ENCODE measurements at places on chromosomes 6 and 20. TPM values are rescaled to one million over a fixed set of nuclear protein-coding genes. Genes with fewer than 3 reads are reported as not detected.

DNA sequence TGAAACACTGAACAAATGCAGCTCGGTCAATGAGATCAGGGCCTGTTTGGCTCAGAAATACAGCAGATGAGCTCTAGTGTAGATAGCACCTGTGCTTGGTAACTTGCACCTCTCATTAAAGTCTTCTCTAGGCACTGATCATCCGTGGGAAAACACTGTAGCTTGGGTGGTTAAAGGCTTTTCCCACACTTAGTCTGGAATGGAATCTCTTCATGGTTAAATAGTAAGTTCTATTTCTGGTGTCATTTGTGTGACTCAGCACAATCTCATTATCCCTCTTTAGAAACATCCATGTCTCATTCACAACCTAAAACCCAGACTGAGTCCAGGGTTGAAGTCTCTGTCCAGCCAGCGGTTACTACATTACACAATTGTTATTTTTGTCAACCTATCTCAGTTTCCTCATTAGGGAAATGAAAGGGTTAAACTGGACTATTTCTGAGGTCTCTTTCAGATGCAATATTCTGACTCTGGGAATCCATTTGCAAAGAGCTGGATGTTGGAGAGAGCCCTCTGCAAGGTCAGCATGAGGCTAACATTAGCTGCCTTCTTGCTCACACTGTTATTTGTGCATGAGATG is 125.0 kb downstream of the ZDHHC14 start:
- H3K36me3 ChIP-seq, result peaks cover 5% of the 10 kb centered on the region
- DNase-seq, result no peak
- H3K27ac ChIP-seq, result no peak overlapping the region

GRCh38 chr6:5459346-5459745 is 198.0 kb downstream of the FARS2 start:
- H3K4me1 ChIP-seq, result no peaks in the 10 kb centered on the region
- H3K36me3 ChIP-seq, result no peaks in the 10 kb centered on the region
- no peak overlapping the region for H3K4me3 ChIP-seq
- DNase-seq, result no peak
- no peak overlapping the region for H3K27ac ChIP-seq

GRCh38 chr20:51577432-51578144 is 35.1 kb upstream of the NFATC2 start:
- H3K4me1 ChIP-seq, result no peaks in the 10 kb centered on the region
- no peaks in the 10 kb centered on the region for H3K27me3 ChIP-seq
- no peak overlapping the region for H3K27ac ChIP-seq
- H3K4me3 ChIP-seq, result no peak overlapping the region

GRCh38 chr6:130473886-130474285 is 108.1 kb downstream of the TMEM200A start:
- no peak overlapping the region for H3K4me3 ChIP-seq
- no peaks in the 10 kb centered on the region for H3K27me3 ChIP-seq
- peaks cover 11% of the 10 kb centered on the region for H3K4me1 ChIP-seq
- DNase-seq, result no peak
- no peaks in the 10 kb centered on the region for H3K36me3 ChIP-seq

DNA sequence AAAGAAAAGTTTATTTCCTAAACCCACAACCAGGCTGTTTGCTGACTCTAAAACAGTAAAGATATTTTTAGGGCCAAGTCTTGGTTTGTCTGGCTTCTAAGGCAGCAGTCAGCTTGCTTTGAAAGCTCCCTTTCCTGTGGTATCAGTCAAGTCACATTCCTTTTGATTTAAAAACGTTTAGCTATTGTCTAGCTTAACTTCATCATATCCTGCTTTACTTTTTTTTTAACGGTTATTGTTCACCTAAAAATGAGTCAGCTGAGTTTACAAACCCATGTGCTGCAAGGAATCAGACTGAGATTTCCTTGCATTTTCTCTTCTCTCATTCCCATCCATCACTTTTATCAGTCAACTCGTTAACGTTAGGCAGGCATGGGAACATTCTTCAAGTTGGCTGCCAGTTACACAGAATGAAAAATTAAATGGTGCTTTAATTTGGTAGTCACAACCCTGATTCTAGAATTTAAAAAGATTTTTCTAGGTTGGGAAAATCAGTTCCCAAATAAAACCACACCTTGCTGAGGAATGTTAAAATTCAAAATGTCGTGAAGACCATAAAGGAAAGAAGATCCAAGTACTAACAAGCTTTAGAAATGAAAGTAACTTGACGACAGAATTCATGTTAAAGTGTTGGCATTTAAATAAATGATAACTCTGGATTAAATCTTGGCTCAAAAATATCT is 45.9 kb downstream of the ELOVL5 start:
- H3K36me3 ChIP-seq, result no peaks in the 10 kb centered on the region
- H3K27me3 ChIP-seq, result no peaks in the 10 kb centered on the region
- peaks cover 43% of the 10 kb centered on the region for H3K4me1 ChIP-seq
- peak overlapping the region; percentile 95 for H3K27ac ChIP-seq

GRCh38 chr20:859751-860231 is 26.3 kb downstream of the FAM110A start:
- H3K4me1 ChIP-seq, result peaks cover 29% of the 10 kb centered on the region
- H3K36me3 ChIP-seq, result no peaks in the 10 kb centered on the region
- no peaks in the 10 kb centered on the region for H3K27me3 ChIP-seq
- H3K27ac ChIP-seq, result no peak overlapping the region
- DNase-seq, result no peak
- H3K4me3 ChIP-seq, result no peak overlapping the region

GRCh38 chr6:20661721-20662120 is 127.5 kb downstream of the CDKAL1 start:
- H3K36me3 ChIP-seq, result no peaks in the 10 kb centered on the region
- DNase-seq, result peak; percentile 15
- H3K27me3 ChIP-seq, result no peaks in the 10 kb centered on the region
- H3K27ac ChIP-seq, result no peak overlapping the region
- H3K4me3 ChIP-seq, result no peak overlapping the region

ARMC2 gene
- 0.71 TPM for total RNA-seq

TREML2 gene
- not detected for total RNA-seq

SERAC1 gene
- total RNA-seq, result 8.5 TPM

SPATS1 gene
- not detected for total RNA-seq

TSPO2 gene
- total RNA-seq, result not detected

C4B gene
- total RNA-seq, result 0.28 TPM

RAMACL gene
- 0.24 TPM for total RNA-seq

SLC52A3 gene
- total RNA-seq, result not detected
